AG04450 (cell line): ENCODE measurements at places on chromosomes 4 and X. TPM values are rescaled to one million over a fixed set of nuclear protein-coding genes. Genes with fewer than 3 reads are reported as not detected.

- no peak for DNase-seq
Observed at GRCh38 chr4:38294238-38294637, 334.0 kb downstream of the PTTG2 start.

- no peak for DNase-seq
Observed at GRCh38 chr4:182553653-182554052, 310.5 kb downstream of the TENM3 start.

- no peak for DNase-seq
Observed at GRCh38 chr4:163679189-163679588, 184.7 kb downstream of the TMA16 start.

DNA sequence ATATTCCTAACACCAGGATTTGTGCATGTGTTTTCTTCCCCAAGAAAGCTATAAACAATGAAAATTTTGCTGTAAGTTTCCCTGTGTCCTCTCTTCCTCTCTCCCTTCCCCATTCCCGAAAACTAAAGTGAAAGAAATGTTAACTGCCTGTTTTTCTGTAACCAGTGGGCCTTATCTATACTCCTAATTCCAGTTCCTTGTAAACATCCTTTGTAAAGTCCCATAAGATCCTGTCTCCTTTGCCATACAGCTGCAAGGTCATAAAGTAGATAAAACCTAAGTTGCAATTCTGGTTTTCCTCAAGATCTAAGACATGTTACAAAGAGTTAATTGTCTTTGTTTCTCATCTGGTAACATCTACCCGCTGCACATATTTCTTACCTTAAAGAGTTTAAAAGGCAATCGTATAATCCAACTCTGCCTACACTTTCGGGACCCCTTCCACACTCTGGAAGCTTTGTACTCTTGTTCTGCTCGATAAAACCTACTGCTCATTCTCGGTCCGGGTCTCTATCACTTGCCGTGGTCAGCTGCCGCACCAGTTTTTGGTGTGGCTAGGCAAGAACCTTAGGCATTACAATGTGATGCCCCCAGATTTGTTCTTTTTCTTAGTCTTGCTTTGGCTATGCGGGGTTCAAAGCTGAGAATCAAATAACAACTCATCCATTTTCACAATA is 20.5 kb downstream of the UGT2B7 start:
- no peak for DNase-seq

DNA sequence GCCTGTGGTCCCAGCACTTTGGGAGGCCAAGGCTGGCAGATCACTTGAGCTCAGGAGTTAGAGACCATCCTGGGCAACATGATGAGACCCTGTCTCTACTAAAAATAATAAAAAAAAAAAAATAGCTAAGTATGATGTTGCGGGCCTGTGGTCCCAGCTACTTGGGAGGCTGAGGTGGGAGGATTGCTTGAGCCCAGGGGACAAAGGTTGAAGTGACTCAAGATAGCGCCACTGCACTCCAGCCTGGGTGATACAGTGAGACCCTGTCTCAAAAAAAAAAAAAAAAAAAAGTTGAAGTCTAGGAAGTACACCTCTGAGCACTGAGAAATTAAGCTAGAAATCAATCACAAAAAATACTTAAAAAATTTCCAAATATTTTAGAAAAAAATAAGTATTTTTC is 86.5 kb downstream of the FRAS1 start:
- no peak for DNase-seq

- no peak for DNase-seq
Observed at GRCh38 chr4:36133658-36134057, 110.7 kb downstream of the ARAP2 start.

DNA sequence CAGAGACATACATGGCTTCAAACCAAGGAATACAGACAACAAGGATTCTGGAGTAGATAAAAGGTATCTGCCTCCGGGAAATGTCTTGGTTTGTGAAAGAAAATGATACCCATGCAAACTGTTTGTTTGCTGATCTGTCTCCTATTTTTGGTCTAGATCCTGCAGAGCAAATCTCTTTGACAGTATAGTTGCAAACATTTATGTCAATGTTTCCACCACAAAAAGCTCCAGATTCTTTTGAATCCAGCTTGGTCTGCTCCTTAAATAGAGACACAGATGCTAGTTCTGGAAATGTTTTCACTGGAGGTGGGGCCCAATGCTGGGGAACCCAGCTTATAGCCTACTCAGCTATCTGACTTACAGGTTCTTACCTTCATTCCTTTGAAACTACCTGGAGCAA is 119.7 kb downstream of the ATG4A start:
- DNase-seq: no peak

DNA sequence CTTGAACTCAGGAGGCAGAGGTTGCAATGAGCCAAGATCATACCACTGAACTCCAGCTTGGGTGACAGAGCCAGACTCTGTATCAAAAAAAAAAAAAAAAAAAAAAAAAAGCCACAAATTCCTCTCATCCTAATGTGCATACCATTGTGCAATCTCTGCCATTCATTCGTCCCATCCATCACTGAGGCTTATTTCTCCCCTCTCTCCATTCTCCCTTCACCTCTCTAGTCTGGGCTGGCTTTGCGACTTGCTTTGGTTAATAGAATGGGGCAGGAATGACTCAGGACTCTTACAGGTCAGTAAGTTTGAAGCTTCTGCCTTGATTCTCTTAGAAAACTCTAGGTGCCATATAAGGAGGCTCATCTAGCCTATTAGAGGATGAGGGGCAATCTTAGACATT is 60.3 kb upstream of the DDX3X start:
- no peak for DNase-seq

- no peak for DNase-seq
Observed at GRCh38 chr4:153466949-153467896, 1.1 kb downstream of the TMEM131L start.

DNA sequence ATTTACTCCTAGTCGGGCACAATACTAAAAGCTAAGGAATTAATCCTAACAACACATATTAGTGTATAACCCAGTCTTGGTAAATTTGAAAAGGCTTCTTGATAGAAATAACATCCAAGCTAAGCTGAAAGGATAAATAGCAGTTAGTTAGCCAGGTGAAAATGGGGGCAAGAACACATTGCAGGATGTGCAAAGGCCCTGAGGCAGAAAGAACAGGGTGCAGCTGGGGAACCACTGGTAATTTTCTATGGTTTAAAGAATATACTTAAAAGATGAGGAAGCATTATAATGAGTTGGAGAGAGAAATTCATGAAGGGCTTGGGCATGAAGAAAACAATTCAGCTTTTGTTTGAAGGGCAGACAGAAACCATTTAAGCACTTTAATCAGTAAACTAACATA is 689.0 kb downstream of the ADGRL3 start:
- DNase-seq: no peak

DNA sequence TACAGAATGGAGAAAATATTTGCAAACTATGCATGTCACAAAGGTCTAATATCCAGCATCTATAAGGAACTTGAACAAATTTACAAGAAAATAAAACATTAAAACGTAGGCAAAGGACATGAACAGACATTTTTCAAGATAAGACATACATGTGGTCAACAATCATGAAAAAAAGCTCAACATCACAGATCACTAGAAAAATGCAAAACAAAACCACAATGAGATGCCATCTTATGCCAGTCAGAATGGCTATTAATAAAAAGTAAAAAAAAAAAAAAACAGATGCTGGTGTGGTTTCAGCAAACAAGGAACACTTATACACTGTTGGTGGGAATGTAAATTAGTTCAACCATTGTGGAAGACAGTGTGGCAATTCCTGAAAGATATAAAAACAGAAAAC is 75.8 kb upstream of the IL13RA2 start:
- DNase-seq: no peak

- no peak for DNase-seq
Observed at GRCh38 chr4:157165935-157166610, 54.5 kb upstream of the GRIA2 start.

GRCh38 chr4:174739576-174739975 is 89.5 kb downstream of the GLRA3 start:
- DNase-seq: no peak

DNA sequence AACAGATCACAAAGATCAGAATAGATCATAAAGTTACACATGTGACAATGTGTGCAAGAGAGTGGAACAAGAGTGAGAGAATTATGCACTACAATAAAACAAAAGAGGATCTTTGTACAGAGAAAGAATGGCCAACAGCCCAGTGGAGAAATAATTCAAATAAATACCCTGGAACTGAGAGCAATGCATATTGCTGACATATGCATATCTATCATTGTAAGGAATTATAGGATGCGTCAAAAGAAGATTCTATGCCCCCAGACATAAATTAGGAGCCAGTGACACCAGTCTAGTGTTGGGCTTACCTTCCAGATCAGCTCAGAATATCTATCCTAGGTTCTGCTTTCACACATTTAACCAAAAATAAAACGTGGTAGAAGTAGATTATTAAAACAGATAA is 320.1 kb upstream of the VCX start:
- no peak for DNase-seq

DNA sequence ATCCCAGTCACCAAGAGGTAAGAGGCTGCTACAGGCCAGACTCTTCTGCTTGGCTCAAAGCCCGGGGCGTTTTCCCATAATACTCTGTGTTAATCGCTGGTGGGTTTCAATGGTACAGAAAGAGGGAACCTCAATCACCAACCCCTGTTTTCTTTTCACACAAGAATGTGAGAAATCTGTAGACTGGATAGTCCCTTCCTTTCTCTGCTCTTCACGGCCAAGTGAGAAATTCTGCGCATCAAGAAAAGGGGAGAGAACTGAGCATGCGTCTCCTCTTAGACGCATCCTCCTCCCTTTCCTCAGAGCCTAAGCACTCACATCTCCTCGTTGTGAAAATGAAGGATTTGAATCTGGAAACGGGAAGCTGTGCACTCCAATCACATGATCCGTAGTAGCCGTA is 64.7 kb downstream of the CLNK start:
- DNase-seq: no peak

DNA sequence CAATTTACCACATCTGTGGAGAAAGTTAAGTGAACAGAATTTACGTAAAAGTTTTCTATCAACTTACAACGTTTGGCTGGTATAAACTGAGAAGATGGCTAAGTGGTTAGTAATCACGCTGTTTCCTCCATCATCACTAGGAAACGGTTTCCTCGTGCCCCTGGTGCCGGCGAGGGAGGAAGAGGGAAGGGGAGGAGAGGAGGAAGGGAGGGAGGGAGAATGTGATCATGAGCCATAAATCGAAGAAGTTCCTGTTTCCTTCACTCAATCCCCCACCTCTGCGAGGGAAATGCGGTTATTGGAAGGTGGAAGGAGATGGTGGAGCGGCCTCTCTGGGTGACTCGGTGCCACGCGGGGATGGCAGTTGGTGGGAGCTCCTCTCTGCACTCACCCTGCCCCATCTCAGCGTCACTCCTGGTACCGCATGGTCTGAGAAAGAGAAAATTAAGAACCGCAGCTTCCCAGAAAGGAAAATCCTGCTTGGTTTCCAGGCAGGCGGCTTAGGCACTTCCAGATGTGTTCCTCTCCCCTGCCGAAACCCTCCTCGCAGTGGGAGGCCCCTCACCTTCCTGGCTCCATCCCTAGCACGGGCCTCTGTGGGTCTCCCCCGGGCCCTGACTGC is 216.8 kb downstream of the AFAP1 start:
- DNase-seq: no peak

DNA sequence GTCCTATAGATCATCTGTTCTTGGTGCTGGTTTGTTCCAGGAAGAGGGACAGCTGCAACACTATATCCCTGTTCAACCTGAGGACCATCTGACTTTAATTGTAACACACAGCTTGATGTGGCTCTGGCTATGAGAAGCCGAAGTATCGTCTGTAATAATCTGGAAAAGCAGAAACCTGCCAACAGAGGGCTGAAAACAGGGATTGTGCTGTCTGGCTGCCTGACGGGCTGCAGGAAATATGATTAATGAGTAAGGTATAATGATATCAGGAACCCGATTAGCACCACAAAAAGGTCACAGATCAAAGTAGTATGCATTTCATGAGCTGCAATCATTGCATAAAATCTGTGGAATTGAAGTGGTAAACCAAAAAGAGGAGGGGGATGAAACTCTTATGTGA is 170.4 kb upstream of the MAB21L2 start:
- no peak for DNase-seq

DNA sequence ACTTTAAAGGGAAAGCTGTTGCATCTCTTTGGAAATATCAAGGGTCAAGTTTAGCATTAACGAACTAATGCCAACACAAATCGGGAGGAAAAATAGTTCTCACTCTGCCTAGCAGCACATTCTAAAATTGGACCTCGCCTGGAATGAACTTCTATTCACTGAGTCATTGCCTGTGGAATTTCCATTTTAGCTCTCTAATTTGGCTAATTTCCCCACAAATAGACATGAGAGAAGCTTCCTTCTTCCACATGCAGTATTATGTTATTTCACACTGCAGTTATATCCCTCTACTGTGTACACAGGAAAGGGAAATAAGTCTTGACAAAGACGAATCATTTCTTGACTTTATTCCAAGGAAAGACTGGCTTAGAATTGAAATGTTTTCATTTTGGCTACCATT is 9.3 kb downstream of the ZXDA start:
- DNase-seq: no peak

DNA sequence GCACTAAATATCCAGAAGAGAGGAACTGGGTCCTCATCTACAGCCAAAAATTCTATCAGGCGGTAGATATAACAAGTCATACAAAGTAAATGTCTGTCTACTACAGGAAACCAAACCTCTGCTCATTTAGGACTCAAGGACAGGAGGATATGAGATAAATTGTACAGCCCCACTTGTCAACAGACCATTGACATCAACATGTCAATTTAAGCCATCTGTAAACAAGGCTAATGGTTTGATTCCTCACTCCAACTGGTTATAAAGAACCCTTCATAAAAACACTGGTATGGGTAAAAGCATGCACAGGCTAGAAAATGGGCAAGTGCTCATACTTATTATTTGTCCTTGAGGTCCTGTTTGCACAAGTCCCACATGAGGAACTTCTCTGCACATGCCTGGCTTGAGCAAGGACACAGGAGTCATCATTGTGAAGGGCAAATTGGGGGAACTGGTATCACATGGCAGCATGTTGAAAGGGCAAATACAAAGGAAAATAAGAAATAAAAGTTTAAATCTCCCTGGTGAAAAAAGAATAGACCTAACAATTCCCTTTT is 13.2 kb downstream of the RTL8B start:
- DNase-seq: no peak

Gene MAGEA9B
- polyA plus RNA-seq: not detected in 2 replicates

Gene TMEM156
- 1.8 and 2.3 TPM in 2 replicates for polyA plus RNA-seq

Gene RS1
- not detected in 2 replicates for polyA plus RNA-seq

Gene RNF150
- 9.8 and 10.3 TPM in 2 replicates for polyA plus RNA-seq

Gene NLGN4X
- polyA plus RNA-seq: not detected in 2 replicates

Gene GEMIN8
- 19.7 and 22.1 TPM in 2 replicates for polyA plus RNA-seq

Gene MAGED1
- 549 and 622 TPM in 2 replicates for polyA plus RNA-seq

Gene STATH
- not detected in 2 replicates for polyA plus RNA-seq

Gene SYNPO2
- polyA plus RNA-seq: 4.8 and 5.1 TPM in 2 replicates

Gene GUF1
- 14.7 and 23.1 TPM in 2 replicates for polyA plus RNA-seq

Gene UGT2B15
- polyA plus RNA-seq: not detected in 2 replicates

Gene PLAC8
- 0.11 and 0.33 TPM in 2 replicates for polyA plus RNA-seq

Gene HSFX4
- not detected in 2 replicates for polyA plus RNA-seq

Gene SMR3B
- not detected in 2 replicates for polyA plus RNA-seq

Gene SUPT20HL1
- not detected in 2 replicates for polyA plus RNA-seq

Gene PRDM5
- polyA plus RNA-seq: 7.9 and 12.3 TPM in 2 replicates

Gene MAGEA8
- not detected in 2 replicates for polyA plus RNA-seq

Gene RNF4
- 83.1 and 95.4 TPM in 2 replicates for polyA plus RNA-seq

Gene EDA
- polyA plus RNA-seq: 0.02 TPM in 1 of 2 replicates, not detected in the other

Gene NRK
- 2.2 and 2.8 TPM in 2 replicates for polyA plus RNA-seq
